ENCODE measurements at places on chromosomes 4 and X.

- DNase-seq = no peak
These were observed 1660.3 kb upstream of the PCDH10 start for GRCh38 chr4:131488772-131489171.

GRCh38 chr4:74997948-74998729, 65.2 kb downstream of the PARM1 start:
- DNase-seq = no peak

GRCh38 chrX:52280812-52281211, 88.0 kb upstream of the XAGE2 start:
- no peak for DNase-seq

GRCh38 chrX:139581068-139581467, 50.5 kb downstream of the F9 start:
- DNase-seq = no peak
